Muscle of back (tissue), 13 donors: ENCODE measurements at places on chromosomes 2 and 18.
A peak's percentile ranks its signal among the peaks of the same experiment; 100 is the strongest.

- no peak for DNase-seq
Observed at GRCh38 chr2:145861940-145862339, 1342.0 kb upstream of the ZEB2 start.

GRCh38 chr2:204219196-204219595 lies 282.6 kb downstream of the ICOS start:
- no peak for DNase-seq

GRCh38 chr18:51300912-51301311 lies 103.4 kb upstream of the MEX3C start:
- no peak for DNase-seq

DNA sequence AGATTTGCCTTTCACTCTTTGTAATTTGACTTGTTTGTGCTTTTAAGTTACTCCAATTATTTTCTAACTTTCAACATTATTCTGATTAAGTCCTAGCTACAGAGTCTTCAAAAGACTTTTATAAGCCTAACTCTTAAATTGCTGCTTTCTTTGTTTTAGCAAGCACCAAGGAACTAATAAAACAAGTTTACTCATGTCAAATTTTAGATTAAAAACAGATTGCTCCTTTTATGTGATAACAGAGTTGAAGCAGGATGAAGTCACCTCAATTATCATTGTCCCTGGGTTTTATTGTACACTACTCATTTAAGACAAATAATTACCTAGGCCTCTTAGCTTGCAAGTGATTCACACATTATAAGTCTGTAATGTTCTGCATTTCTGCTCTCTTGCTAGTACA lies 678.4 kb downstream of the ERBB4 start:
- no peak for DNase-seq

DNA sequence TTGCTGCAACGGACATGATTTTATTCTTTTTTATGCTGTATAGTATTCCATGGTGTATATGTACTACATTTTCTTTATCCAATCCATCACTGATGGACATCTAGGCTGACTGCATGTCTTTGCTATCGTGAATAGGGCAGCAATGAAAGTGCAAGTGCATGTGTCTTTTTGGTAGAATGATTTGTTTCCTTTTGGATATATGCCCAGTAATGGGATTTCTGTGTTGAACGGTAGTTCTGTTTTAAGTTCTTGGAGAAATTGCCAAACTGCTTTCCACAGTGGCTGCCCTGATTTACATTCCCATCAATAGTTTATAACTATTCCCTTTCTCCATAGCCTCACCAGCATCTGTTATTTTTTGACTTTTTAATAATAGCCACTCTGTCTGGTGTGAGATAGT lies 99.7 kb upstream of the CRIM1 start:
- DNase-seq, result no peak

DNA sequence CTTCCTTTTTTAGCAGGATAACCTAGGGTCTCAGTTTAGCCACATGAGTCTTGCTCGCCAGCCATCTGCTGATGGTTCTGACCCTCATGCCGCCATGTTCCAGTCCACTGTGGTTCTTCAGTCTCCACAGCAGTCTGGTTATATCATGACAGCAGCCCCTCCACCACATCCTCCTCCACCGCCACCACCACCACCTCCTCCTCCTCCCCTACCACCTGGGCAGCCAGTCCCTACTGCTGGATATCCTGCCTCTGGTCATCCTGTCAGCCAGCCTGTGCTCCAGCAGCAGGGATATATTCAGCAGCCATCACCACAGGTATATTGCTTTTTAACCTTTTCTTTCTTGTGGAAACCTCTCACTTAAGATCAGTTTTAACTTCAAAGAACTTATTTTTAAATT lies 89.9 kb upstream of the UBXN4 start:
- no peak for DNase-seq

- DNase-seq, result no peak
Observed at GRCh38 chr18:9941103-9941502, 27.3 kb downstream of the VAPA start.

DNA sequence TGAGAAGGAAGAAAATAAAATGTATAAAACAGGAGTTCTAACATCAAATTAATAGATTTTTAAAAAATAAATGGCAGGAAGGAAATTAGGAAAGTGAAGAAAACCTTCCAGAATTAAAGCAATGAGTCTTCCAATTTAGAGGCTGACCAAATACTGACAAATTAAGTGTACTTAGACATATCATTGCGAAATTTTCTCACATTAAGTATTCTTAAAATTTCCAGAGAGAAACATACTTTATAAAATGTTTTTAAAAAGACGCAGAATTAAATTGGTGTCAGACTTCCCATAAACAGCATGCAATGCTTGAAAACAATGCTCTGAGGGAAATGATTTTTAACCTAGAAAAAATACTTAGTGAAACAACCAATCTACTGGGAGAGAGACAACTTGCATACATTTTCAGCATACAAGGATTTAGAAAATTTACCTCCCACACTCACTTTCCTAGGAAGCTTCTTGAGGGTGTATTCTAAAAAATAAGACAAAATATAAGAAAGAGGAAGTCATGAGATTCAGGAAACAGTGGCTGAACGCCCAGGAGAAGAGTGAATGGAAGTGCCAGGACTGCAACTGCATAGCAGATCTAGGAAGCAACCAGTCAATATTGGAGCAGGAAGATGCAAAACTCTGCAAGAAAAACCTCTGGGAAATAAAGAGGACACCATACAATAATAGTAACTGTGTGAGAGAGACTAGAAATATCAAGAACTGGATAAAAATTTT lies 339.9 kb downstream of the ADCYAP1 start:
- DNase-seq, result no peak

DNA sequence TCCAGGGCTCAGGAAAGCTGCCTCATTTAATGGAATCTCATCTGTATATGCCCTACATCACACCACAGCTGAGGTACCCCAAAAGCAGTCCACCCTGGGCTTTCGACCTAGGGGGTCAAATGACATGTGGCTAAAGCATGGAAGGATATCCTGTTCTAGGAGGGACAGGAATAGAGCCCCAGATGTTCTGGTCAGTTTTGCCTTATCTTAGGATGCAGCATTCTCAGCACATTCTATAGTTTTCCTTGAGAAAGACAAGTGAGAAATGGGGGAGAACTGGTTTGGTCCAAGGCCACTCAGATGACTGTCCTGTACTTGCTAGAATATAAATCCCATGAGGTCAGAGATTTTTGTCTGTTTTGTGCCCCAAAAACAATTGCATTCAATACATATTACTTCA lies 688.0 kb upstream of the ZEB2 start:
- DNase-seq, result no peak

GRCh38 chr18:7684966-7685365 lies 117.8 kb downstream of the PTPRM start:
- DNase-seq, result no peak

- DNase-seq, result no peak
Observed at GRCh38 chr2:232362174-232362900, 16.2 kb upstream of the ALPP start.

DNA sequence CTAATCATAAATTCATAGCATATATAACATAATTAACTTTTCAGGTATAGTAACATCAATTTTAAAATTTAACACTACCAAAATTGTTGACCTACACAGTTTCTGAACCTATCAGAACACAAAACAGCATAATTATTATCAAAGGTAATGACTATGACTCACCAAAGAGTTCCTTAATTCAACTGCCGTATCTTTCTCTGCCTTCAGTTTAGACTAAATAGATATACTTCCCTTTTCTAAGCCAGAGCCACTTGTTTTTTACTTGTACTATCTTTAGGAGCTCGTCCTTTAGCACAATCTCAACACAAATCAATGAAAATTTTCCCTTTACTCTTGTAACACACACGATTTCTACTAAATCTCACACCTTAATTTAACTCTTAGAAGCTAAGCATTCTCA lies 54.4 kb downstream of the CCDC88A start:
- no peak for DNase-seq

DNA sequence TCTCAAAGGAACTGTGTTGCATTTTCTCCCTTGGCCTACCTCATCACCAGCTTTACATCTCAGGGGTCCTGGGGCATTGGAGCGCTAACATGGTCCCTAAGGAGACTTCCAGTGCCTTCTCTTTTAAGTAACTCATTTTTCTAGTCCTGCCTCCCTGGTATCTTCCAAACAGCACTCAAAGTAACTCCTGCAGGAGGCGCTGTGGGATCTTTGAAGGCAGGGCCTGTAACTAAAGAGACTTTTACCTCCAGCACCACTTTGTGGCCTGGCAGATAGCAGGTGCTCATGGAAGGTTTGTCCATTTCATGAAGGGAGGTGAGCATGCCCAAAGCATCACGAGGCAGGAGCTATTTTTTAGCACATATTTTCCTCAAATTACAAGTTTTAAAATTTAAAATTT lies 411.0 kb upstream of the GYPC start:
- peak; percentile 4 for DNase-seq
